GM04503 (cell line): ENCODE measurements at places on chromosomes 7 and 10.

- DNase-seq = peak; percentile 10
Measured at GRCh38 chr7:27155816-27156507, 513 bp downstream of the HOXA7 start.

GRCh38 chr7:158572000-158572828 lies 15.4 kb downstream of the PTPRN2 start:
- no peak for DNase-seq

- DNase-seq = no peak
Measured at GRCh38 chr7:151012031-151012692, 12.1 kb downstream of the ATG9B start.

- DNase-seq = no peak
Measured at GRCh38 chr7:121369462-121369861, 26.6 kb downstream of the FAM3C start.

- DNase-seq = no peak
Measured at GRCh38 chr7:80142853-80143580, 8.4 kb downstream of the GNAI1 start.

GRCh38 chr7:41890631-41891274 lies 187.9 kb upstream of the INHBA start:
- no peak for DNase-seq

DNA sequence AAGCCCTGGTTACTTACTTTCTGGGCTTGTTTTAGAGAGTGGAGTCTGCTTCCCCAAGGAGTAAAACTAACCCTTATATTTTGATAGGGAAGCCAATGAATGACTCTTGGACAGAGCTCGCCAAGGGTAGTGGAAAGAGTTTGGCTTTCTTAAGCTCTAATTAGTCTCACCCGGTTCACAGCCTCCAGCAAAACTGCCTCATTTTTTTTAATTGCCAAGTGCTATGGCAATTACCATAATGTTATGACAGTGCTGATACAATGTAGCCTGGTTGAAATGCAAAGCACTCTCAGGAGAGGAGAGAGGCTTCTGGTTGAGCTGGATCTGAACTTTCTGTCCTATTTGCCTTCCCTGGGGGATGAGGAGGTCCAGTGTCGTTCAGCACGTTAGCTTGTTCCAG lies 376.1 kb upstream of the CHRM2 start:
- no peak for DNase-seq

GRCh38 chr10:118495499-118495898 lies 99.9 kb downstream of the PRLHR start:
- no peak for DNase-seq

GRCh38 chr10:74760086-74760979 lies 66.1 kb upstream of the KAT6B start:
- no peak for DNase-seq

DNA sequence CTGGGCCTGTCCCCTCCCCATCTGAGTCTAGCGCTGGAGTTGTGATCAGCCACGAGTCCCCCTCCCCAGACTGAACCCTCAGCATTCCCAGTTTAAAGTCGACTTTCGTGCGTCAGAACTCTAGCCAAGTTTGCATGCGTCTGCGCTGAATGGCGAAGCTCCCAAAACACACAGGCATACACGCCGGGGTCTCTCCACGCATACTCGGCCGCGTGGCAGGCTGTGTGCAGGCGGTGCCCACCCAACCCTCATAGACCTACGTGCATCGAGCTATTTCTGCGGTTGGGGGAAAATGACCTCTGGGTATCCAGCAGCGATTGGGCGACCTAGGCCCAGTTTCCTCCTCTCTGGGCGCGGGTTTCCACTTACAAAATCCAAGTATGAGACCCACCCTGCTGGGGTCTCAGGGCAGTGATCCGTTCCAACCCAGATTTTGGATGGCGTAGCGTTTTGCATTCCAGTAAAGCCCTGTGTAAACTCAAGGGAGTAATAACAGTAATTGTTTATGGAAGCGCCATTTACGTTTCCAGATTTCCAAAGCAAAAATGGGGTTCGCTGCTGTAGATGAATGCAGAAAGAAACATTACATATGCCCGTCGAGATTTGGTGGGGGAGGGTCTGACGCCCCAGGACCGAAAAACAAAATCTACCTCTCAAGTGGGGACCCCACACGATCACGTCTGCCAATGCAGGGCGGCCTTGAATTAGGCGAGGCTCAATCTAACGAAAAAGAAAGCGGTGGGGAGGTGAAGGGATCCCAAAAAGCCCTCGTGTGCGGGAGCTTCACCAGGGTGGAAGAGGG lies 2.0 kb upstream of the HMX3 start:
- DNase-seq = no peak
